ENCODE measurements at places on chromosomes 11 and 22.

DNA sequence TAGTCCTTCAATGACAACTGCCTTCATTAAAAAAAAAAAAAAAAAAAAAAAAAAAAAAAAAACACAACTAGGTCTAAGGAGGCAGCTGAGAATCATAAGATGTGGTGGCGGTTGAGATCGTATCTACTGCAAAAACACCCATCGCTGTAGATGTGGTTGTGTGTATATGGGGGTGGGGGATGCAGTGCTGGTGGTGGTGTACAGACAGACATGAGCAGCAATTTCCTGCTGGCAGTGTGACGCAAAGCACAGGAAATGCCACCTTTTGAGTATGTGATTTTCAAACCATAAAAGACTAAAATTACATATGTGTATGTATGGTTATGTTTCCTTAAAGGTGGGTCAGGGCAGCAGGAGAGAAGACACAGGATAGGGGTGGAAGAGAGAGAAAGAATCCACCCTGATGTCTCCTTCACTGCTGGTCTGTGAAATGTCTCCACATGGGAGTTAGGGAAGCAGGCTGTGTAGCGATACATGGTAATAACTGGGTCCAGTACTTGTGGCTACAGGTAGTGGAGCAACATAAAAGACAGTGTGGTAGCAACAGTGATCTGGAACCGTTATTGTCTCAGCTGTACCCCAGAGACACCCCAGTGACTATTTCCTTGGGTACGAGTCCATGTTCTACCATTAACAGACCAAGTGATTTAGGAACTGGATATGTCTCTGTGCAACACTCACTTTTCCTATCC, 57.9 kb downstream of the SYTL2 start:
- DNase-seq = no peak

- DNase-seq = no peak
Measured at GRCh38 chr11:128928400-128928799, 14.3 kb downstream of the TP53AIP1 start.

- DNase-seq = peak; percentile 66
Measured at GRCh38 chr22:46070803-46071450, 79.4 kb upstream of the PPARA start.

GRCh38 chr22:42692239-42693054, 28.2 kb downstream of the A4GALT start:
- DNase-seq = no peak

DNA sequence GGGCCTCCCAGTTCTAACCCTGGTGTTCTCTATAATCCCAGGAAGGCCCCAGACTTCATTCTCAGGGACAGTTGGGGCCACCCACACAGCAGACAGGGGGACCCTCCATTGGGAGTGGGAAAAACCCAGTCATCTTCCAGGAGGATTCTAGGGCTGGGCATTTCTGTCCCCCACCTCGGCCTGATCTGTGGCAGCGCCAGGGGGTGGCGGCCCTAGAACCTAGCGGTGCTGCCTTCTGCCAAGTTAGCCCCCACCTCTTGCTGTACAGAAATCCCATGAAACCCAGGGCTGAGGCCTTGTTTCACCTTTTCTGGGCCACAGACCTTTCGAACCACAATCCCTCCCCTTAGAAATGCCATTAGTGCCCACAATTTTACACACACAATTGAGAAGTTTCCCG, 9.6 kb downstream of the CHST1 start:
- no peak for DNase-seq

GRCh38 chr11:111324277-111324720, 26.0 kb downstream of the POU2AF3 start:
- DNase-seq = no peak

DNA sequence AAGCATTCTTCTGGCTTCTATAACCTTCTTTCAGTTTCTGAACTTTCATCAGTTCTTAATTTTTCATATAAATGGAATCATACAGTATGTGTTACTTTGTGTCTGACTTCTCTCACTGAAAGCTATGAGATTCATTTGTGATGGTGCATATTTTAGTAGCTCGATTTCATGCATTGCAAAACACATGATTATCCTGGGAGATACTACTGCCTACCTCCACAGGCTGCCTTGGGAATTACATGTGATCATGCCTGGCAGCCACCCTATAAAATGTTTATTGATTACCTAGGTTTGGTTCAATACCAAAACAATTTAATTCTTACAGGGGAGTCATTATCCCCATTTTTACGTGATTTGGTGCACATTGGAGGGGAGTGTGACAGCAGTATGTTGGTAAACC, 34.1 kb upstream of the PAK1 start:
- no peak for DNase-seq

DNA sequence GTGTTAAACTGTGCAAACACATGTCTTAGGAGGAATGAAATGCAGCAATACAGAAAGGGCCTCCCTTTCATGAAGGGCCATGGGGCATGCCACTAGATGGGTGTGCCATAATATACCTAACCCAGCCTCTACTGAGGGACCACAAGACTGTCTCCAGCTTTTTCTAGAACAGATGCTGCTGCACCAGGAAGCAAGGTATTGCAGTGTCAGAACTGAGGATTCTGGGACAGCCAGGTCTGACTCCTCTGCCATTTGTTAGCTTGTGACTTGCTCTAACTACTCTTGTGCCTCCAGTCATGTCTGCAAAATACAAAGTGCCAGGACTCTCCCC, 53.2 kb downstream of the HIRA start:
- DNase-seq = no peak

- no peak for DNase-seq
Measured at GRCh38 chr11:127136438-127136837, 135.9 kb upstream of the KIRREL3 start.

- no peak for DNase-seq
Measured at GRCh38 chr11:120893440-120894201, 130.3 kb upstream of the TBCEL start.

DNA sequence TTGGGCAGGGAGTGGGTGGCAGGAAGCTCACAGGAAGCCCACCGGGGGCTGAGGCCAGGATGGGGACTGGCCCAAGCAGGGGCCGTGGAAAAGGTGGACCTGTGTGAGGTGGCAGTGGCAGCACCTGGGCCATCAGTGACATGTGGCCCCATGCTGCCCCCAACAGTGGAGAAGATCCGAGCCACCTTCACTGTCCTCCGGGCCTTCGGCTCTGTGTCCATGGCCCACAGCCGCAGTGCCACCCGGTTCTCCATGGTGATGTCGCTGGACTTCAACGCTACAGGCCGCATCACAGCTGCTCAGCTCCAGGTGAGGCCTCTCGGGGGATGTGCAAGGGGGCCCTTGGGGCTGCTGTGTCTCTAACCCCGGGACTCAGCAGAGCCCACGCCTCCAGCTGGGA, 37.9 kb downstream of the MYO18B start:
- no peak for DNase-seq

- DNase-seq = no peak
Measured at GRCh38 chr11:37657645-37658044, 1059.6 kb upstream of the RAG2 start.

DNA sequence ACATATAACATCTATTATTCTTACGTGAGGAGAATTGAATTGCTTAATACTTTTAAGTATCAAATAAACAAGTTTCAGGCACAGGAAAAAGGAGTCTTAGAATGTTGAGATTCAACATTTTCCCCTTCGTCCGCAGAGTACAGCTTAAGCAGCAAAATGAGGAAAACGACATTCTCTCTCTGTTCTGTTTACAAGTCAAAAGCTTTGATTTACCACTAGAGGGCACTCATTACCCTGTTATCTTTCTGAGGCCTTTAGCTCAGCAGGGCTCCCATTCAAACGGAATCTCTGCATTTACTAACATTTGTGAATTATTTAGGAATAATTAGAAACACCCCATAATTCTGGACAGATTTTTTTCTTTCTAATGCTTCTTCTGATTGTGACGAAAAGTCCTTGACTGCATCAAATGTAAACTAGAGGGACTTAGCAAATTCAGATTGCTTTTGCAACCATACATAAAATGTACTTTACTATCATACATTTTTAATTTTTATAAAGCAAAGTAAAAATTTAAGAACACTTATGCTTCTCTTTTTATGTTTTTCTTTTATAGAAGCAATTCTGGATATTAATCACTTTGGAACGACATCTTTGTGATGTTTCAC, 75.0 kb downstream of the JRKL start:
- peak; percentile 29 for DNase-seq

DNA sequence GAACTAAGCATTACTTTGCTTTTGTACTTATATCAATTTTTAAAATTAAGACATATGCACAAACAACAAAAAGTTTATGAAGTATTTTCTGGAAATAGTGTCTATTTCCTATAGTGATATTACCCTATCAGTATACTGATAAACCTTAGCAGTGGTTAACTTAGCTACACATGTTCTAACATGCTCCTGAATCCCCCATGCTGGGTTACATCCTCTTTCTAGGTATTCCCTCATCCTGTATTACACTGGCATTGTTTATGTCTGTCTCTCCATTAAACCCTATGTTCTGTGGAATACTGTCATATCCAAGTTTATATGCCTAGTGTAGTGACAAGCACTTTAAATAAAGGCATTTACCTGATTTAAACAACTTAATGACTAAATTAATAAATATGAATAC, 1.8 kb upstream of the FAR1 start:
- DNase-seq = no peak

DNA sequence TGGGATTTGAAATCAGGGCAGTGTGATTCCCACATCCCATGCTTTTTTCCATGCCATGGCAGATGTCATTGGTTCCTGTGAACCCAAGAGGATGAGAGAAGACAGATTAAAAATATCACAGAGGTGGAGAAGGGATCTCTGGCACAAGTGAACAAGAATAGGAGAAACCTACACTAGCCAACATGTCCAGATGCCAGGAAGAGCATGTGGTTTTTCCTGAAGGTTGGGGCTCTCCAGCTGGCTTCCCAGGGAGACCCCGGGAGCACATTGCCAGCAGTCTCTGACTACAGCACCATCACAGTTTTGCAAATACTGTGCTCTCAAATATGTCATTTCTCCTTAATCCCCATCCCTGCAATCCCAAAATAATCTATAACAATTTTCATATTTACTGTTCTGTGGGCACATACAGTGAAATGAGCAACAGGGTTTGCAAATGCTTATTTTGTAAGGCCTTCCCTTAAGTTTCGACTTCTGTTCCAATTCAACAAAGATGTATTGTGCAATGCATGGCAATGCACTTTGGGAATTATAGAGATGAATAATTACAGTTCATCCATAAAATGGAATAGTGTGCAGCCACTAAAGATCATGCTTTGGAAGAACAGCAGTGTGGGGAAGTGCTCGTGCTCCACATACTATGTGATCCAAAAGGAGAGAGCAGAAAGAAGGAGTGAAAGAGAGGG, 4.8 kb downstream of the ANKK1 start:
- no peak for DNase-seq

GRCh38 chr11:61690706-61691379, 10.7 kb downstream of the DAGLA start:
- no peak for DNase-seq

DNA sequence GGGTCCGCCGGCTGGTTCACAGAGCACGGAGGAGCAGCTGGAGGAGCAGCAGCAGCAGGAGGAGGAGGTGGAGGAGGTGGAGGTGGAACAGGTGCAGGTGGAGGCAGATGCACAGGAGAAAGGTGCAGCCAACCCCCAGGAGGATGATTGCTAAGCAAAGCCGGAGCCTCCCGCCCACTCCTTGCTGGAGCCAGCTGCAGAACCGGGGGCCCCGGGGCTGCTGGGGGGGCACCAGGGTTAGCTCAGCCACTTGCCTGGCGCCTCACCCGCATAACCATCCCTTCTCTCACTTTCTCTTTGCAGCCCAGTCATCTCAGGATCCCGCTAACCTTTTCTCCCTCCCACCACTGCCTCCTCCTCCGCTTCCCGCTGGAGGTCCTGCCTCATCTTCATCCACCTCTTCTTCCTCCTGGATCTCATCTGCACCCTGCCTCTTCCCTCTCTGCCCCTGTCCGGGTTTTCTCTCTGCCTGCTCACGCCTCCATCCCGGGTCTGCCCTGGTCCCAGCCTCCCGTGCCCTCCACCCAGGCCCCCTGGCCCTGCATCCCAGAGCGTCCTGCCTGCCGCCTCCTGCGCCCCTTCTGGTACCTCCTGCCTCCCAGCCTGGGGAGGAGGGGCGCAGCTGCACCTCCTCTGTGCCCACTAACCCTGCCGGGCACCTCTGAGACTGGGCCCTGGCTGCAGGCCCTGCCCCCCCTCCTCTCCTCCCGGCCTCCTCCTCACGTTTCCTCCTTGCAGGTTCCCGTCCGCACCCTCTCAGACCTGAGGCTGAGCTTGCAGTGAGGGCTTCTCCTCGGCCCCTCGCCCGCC, 9.5 kb downstream of the KCTD17 start:
- DNase-seq = no peak

- DNase-seq = no peak
Measured at GRCh38 chr22:44328326-44328725, 15.6 kb upstream of the SHISAL1 start.

DNA sequence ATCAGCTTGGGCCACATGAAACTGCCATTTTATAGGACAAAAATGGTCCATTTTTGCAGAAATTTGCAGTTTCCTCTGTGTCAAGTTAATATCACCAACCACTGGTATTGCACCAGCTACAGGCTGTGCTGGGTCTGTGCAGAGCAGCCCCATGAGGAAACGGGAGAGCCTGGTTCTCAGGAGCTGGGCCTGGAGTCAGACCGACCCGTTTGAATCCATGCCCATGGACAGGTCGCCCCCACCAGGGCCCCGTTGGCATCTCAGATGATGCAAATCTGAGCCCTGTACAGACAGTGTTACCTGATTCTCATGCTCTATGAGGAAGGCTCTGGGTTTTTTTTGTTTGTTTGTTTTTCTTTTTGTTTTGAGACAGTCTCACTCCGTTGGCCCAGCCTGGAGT, 9.8 kb upstream of the SEC14L6 start:
- DNase-seq = no peak

DNA sequence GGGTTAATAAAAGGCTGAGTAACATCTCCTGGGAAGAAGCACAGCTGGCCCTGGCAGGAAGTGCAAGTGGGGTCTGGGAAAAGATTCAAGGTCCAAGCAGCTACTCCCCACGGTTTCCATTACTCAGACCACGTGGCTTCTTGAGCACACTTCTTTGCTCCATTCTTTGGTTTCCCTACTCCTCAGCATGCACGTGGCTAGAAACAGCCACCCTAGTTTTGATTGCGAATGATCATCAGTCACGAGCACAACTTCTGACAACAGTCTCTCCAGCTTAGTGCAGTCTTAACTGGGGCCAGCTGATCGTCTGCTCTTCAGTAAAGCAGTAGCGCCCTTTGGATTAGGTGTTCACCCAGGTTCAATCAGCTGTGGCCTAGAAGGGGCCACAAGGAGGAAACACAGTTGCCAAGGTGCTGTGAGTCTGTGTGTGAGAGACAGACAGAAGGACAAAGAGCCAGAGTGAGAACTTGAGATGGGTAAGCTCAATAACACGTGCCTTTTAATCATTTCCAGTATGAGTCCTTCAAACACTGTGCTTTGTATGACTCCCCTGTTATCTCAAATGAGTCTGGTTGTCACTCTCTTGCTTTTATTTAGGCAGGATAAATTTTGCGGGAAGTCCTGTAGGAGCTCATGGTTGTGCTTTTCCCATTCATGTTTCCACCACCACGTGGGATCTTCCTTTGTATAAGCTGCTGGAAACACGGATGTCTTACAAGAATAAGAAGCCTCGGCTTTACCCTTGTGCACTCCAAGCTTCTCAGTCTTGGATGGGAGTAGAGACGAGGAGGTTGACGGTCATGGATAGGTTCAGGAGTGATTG, 901 bp upstream of the PARVA start:
- DNase-seq = no peak

Data from 8988T (cell line).